ENCODE measurements at places on chromosomes 11 and 22.
A peak's percentile ranks its signal among the peaks of the same experiment; 100 is the strongest.

DNA sequence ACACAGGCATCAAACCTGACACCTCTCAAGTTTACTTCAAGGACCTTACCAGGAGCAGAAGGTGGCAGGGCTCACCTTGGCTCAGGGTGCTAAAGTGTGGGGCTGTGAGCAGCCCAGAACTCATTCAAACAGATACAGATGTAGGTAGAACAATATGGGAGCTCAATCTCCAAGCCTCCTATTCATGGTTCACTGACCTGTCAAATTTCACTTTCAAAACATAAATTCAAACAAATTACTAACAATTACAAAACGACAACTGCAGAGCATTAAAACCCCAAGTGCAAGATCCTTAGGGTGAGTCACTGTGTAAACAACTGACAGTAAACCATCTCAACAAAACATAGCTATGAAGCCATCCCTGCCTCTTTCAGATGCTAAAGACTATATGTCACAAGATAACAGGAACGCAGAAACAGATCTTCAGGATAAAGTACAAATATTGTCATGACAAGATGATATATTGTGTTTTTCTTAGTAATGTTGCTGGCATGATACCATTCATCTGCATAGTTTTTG is 303.5 kb upstream of the ANO3 start:
- DNase-seq, result no peak

GRCh38 chr11:128915149-128915521 is 24.0 kb downstream of the KCNJ5 start:
- no peak for DNase-seq

DNA sequence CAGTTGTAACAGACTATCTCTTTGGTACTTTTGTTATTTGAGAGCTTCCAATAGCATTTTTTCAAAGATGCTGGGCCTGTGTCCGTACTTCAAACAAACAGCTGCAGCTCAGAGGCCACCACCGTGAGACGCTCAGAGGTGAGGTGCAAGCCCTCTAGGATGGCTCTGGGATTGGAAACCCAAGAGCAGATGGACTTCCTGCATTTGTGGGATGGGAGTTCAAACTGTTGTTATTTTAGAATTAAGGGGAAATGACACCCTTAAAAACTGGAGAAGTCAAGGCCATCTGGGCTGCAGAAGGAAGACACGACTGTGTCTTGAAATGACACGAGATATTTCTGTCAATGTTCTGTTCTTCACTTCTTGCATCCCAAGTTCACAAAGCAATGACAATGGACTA is 9.2 kb upstream of the IL10RA start:
- no peak for DNase-seq

DNA sequence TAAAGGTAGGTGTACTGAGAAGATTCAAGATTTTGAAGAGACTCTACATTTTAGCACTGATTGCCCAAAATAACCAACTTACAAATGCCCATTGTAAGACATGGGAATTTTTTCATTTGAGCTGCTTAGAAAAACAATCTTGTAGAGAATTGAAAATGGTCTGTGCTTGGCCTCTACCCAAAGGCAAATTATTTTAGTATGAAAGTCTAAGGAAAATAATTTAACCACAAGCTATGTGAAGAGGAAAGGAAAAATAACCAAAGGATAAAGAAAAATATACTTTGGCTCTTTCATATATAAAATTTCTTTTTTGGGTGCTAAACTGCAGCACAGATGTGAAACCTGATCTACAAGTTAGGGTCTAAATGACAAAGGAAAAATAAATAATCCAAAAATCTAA is 54.9 kb downstream of the ME3 start:
- DNase-seq, result no peak

DNA sequence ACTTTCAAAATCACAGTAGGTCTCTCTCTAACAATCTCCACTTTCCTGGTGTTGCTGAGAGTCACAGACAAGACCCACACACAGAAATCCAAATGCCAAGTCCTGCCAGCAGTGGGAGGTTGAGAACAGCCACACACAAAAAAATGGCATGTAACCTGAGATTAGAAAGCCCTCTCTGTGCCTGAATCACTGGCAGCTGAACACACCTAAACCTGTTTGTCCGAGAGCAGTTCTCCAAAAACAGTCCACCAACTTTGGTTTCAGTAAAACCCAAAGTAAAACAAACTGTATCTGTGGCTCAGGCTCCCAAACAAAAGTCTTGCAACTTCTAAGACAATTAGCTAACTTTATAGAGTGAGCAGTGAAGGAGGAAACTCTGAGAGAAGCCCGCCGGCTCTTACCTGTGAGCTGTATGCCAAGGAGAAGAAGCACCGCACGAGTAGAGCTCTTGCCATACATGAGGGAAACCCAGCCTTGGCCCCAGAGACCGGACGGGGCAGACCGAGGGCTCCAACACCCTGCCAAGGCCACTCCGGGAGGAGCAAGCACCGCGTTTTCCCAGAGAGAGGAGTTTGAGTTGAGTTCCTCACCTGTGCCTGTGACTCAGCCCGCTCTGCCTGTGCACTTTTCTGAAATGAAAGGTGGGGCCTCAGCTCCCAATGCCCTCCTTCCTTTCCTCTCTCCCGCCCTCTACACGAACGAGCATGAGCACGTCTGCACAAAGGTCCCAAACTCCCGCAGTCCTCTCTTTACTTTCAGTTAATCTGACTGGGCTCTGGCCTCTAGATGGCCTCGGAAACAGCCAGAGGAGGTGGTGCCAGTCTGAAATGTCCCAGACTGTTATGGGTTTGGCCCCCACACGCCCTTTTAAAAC is at the start of gene MPZL2:
Gene MPZL2 (minus strand): TSS at position 603 of the 874 bp plus-strand sequence. CDS start 144 bp downstream, at position 459.
- peak; percentile 31 for DNase-seq

DNA sequence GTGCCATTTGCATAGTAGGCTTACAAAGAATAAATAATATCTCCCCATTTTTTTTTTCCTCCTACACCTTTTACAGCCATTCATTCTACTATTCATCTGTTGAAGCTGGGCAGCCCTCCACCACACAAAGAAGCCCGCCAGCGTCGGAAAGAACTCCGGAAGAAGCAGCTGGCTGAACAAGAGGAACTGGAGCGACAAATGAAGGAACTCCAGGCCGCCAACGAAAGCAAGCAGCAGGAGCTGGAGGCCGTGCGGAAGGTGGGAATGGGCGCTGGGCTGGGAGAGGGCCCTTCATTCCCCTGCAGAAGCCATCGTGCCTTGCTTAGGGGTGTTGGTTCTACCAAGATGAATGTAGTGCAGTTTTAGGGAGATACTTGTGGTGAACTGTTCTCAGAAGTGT is 68.6 kb downstream of the SWAP70 start:
- DNase-seq, result no peak

DNA sequence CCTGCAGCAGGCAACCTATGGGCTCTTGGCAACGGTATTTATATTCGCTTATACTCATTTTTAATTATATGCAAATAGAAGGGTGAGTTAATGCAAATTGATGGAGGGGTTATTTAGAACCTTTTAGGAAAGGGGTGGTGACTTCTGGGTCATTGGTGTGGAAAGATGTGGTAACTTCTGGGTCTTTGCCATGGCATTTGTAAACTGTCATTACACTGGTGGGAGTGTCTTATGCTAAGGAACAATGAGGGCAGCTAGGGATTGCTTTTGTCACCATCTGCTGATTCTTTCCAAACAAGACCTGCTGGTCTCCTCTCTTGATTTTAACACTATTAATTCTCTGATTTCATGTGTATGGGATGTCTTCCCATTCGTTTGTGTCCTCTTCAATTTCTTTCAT is 11.7 kb upstream of the KAT5 start:
- no peak for DNase-seq

GRCh38 chr11:11403763-11404725 is 51.0 kb upstream of the CSNK2A3 start:
- DNase-seq, result no peak

DNA sequence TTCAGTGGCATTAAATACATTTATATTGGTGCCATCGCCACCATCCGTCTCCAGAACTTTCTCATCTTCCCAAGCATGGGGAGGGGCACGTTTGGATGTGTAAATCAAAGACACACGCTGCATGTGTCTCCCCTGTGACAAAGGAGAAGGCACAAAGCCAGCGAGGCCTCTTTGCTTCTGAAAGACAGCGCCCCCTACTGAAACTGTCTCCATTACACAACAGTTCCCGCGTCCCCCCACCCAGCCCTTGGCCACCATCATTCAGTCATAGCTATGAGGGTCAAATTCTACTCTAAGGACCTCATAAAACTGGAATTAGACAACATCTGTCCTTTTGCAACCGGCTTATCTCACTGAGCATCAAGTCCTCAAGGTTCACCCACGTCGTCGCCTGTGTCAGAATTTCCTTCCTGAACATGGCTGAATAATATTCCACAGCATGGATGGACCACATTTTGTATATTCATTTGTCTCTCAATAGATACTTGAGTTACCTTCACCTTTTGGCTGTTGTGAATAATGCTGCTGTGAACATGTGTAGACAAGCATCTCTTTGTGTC is 64.8 kb downstream of the IGF2 start:
- no peak for DNase-seq

- DNase-seq, result no peak
Observed at GRCh38 chr11:35363246-35363801, 56.0 kb downstream of the SLC1A2 start.

DNA sequence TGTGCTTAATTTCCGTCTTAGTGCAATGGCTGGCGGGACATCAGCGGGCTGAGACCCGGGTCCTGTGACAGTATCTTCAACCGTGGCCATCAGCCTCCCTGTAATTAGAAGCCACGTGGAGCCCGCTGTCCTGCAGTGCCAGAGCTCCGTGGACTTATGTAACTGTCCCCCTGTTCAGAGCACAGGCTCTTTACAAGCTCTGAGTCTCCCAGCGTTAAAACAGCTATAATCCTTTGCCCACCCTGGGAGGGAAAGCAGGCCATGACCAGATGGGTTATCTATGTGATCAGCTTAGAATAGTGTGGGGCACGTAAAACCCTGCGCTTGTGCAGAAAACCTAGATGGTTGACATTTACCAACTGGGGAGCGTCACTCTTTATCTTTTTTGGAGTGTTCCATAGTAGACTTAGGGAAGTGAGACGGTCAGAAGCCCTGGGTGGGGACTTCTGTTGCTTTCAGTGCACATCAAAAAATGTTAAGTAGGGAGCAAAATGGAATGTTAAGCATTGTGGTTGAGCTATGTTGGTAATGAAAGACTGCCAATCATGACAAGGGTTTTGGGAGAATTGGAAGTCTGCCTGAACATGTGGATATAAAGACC is 103.5 kb upstream of the CADM1 start:
- DNase-seq, result no peak

DNA sequence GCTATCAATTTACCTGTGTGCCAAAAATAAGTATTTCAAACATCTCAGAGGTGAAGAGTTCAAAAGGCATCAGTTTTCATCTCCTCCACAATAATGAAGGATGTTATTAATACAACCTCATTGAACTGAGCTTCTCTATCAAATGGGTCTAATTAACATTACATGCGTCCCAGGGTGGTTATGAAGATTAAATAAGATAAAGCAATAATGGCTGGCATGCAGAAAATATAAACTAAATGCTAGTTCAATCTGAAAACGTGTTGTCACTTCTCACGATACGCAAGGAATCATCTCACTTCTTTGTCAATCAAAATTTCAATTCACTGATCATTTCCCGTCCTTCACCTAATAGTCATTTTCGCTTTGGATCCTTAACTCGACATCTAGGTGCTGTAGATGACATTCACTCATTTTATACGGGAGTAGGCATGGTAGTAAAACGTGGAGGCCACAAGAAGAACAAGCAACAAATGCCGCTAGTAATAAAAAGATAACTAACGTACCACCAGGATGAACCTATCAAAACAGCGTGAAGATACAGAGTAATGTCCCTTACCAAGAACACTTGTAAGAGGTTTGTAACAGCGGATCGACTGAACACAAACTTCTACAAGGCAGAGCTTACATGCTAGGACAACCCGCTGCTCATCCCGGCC is 918 bp downstream of the CHORDC1 start:
- DNase-seq, result no peak

- DNase-seq, result no peak
Observed at GRCh38 chr11:122140500-122140899, 24.5 kb upstream of the BLID start.

DNA sequence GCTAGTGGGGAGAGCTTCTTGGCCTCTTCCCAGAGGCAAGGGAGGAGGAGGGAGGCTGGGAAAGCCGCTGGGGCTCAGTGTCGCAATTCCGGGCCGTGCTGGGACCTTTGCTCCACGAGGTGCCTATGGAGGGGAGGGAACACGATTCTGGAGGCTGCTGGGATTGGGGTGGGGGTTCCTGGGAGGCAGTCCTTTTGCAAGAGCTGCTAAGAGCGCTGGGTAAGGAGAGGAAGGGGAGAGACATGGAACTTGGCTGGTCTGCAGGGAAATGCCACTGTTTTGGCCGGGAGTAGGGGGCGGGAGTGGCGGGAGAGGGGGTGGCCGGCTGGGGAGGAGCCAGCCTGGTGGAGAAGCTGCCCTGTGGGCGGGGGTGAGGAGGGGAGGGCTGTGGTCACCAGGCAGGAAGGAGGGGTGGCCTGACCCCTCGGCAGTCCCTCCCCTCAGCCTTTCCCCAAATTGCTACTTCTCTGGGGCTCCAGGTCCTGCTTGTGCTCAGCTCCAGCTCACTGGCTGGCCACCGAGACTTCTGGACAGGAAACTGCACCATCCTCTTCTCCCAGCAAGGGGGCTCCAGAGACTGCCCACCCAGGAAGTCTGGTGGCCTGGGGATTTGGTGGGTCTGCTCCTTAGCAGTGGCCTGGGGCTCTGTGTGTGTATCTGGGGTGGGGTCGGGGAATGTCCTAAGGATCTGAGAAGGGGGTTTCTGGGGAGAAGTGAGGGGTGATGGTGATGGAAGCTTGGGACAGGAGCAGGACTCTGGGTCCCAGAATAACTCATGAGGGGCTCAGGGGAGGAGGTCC is at the start of gene NR1H3:
Gene NR1H3 (plus strand): TSS at position 480 of the 800 bp plus-strand sequence. CDS start 1,221 bp downstream, outside the sequence.
- DNase-seq, result peak; percentile 75

GRCh38 chr11:24781288-24781687 is 284.4 kb downstream of the LUZP2 start:
- DNase-seq, result no peak

- DNase-seq, result peak; percentile 91
Observed at GRCh38 chr11:57322256-57323166, 2.2 kb downstream of the TNKS1BP1 start.

DNA sequence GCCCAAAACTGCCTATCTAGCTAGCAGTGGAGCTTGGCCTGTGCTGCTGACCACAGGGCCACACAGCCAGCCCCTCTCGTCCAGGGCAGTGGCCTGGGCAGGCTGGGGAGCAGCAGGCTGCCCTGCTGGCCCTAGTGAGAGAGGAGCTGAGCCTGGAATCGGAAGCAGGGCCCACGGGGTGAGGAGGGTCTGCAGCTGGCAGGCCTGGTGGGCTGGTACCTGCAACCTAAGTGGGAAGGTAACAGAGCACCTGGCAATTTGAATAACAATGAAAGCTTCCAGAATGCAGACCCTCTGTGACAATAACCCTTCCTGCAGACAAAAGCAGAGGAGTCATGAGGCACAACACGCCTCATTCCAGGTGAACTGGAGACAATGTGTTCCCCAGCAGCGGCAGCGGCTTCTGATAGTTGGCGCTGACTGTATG is 31.8 kb upstream of the RFPL3 start:
- DNase-seq, result no peak

- DNase-seq, result no peak
Observed at GRCh38 chr11:105609341-105609781, 512 bp upstream of the GRIA4 start.

DNA sequence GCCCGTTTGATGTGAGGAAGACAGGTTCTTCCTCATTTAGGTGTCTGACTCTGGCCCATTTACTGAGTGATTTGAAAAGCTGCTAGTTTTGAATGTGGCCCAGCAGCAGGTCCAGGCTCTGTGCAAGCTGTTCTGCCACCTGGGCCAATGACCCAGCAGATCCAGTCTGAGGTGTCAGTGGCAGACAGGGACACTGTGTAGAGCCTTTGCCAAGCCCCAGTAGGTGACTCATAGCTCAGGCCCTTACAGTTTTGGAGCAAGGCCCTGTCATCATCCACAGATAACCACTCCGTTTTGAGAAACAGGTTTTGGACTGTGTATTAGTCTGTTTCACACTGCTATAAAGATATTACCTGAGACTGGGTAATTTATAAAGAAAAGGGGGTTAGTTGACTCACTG is 23.9 kb downstream of the TSPAN32 start:
- DNase-seq, result peak; percentile 68
